IgD-negative memory B cell (primary cell): ENCODE measurements at places on chromosomes 13 and 19. TPM values are rescaled to one million over a fixed set of nuclear protein-coding genes. Genes with fewer than 3 reads are reported as not detected.

MYPOP gene
- polyA plus RNA-seq: 0.70 TPM

BRSK1 gene
- 0.34 TPM for polyA plus RNA-seq

TSSK6 gene
- 4.6 TPM for polyA plus RNA-seq

GRK1 gene
- polyA plus RNA-seq: not detected

GJB2 gene
- not detected for polyA plus RNA-seq

KLK6 gene
- not detected for polyA plus RNA-seq

ZNF91 gene
- 32.3 TPM for polyA plus RNA-seq
